Vagina (tissue), 2 donors: ENCODE measurements at places on chromosomes 6 and 20.

- DNase-seq = no peak
Measured at GRCh38 chr6:158175111-158175510, 7.0 kb downstream of the GTF2H5 start.

- DNase-seq = no peak
Measured at GRCh38 chr6:132746048-132746447, 11.7 kb downstream of the VNN2 start.

DNA sequence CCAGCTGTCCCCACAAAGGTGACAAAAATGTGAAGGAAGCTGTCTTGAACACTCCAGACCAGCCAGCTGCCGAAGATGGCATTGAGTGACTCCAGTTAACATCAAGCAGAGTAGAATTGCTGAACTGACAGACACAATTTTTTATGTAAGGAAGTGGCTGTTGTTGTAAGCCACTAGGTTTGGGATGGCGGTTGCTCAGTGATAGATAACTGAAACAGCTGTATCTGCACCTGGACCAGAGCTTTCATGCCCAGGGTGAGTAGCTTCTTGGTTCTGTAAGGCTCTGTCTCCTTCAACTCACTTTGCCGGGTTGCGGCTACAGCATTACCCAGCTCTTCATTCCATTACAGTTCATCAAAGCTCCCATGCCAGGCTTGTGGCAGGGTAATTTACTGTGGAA, 49.7 kb upstream of the DDR1 start:
- no peak for DNase-seq

DNA sequence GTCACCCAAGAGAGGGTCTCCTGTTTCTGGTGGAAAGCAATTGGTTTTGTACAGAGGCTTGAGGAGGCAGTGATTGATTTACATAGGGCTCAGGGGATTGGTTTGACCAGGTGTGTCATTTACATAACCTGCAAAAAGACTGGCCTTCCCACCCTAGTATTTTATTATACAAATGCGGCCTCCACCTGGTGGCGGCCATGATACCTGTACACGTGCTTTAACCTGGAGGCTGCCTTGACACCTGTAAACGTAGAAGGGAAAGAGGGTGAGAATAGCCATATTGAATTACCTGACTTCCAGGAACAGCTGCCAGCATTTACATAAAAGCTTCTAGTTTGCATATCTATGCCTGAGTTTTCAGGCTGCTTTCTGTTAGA, 48.7 kb downstream of the HLA-DPB1 start:
- DNase-seq = no peak

- DNase-seq = no peak
Measured at GRCh38 chr6:78908621-78909020, 41.3 kb downstream of the IRAK1BP1 start.

GRCh38 chr20:12152996-12153395, 235.3 kb downstream of the BTBD3 start:
- DNase-seq = no peak

DNA sequence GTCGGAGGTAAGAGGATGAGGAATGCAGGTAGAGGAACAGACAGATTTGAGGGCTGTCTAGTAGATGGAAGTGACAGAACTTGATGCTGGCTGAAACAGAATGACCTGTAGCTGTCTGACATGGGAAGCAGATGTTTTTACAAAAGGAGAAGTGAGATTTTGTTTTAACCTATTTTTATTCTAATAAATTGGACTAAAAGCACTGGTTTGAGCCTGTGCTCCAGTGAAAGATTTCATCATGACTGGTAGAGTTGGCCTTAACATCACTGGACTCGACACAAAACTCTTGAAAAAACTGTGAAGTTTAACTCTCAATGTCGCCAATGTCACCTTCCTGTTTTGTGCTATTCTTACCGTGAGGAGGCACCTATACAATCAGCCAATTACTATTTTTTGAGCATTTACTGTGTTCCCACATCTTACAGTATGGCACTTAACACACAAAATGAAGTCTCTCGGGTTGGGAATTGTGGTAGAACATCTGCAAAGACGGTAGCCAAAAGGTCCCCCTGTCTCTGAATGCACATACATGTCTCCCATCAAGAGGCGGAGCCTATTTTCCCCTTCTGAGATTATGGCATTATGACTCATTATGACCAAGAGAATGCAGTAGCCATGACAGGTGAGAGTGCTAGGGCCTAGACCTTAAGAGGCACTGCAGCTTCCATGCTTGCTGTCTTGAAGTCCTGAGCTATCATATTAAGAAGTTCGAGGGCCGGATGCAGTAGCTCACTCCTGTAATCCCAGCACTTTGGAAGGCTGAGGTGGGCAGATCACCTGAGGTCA, 93.2 kb downstream of the FOXF2 start:
- DNase-seq = no peak

DNA sequence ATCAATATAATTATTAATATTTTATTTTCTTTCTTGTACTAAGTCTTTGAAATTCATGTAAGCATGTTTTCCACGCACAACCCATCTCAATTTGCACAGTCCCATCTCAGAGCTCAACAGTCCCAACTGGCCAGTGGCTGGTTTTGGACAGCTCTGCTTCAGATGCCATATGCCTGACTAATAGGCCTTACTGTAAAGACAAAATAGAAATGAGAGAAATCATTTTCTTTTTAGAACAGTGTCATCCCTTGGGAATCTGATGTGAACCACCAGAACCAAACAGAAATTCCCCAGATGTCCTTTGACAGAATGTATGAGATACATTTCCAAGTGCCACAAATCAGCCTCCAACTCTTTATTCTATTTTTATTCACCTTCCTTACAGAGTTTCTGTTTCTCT, 338.9 kb downstream of the ESR1 start:
- no peak for DNase-seq

DNA sequence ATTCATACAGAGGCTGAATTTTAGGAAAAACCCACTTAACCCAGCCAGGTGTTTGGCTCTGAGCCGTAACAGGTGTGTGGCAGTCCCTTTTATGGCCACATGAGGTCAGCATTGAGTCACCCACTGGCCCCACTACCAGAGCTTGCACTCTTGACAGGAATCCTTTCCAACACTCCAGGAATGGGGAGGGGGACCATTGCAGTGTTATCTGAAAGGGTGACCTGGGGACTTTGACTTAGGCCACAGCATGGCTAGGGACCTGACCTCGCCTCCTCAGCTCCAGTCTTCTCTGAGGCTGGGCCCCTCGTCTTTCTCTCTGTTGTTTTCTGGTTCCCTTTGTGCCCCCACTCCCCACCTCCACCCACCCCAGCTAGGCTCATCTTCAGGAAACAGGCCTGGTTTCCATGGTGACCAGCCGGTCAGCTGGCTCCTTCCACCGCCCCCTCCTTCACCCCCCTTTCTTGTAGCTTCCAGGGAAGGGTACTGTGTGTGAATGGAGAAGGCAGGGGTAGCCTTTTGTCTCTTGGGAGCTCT, 2.1 kb upstream of the TMEM151B start:
- DNase-seq = no peak

- no peak for DNase-seq
Measured at GRCh38 chr20:31579245-31579644, 25.8 kb upstream of the ID1 start.

DNA sequence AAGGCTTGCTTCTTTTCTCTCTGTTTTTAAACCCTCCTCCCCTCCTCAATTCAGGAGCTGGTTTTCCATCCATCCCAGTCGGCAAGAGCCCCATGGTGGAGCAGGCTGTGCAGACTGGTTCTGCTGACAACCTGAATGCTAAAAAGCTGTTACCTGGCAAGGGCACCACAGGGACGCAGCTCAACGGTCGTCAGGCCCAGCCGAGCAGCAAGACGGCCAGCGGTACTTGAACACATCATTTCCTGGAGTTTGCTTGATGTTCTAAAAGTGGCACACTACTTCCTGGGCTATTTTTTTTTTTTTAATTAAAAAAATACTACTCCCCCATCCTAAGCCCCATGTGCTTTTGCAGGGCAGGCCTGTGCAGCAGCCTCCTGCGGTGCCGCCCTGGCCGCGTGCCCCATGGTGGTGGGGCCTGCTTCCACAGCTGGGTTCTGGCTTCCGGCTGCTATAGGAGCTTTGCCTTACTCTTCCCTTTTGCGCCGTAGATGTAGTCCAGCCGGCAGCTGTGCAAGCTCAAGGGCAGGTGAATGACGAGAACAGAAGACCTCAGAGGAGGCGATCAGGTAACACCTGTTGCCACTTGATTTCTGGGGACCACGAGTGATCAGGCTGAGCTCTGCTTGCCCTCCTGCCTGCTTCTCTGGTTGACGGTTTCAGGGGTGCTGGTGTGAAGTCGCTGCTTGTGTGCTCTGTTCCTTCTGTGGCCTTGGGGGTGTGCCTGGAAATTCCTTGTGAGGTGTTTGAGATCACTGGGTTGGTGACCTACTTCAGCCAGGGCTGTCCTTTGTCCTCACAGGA, 7.7 kb downstream of the LSM14B start:
- DNase-seq = no peak

DNA sequence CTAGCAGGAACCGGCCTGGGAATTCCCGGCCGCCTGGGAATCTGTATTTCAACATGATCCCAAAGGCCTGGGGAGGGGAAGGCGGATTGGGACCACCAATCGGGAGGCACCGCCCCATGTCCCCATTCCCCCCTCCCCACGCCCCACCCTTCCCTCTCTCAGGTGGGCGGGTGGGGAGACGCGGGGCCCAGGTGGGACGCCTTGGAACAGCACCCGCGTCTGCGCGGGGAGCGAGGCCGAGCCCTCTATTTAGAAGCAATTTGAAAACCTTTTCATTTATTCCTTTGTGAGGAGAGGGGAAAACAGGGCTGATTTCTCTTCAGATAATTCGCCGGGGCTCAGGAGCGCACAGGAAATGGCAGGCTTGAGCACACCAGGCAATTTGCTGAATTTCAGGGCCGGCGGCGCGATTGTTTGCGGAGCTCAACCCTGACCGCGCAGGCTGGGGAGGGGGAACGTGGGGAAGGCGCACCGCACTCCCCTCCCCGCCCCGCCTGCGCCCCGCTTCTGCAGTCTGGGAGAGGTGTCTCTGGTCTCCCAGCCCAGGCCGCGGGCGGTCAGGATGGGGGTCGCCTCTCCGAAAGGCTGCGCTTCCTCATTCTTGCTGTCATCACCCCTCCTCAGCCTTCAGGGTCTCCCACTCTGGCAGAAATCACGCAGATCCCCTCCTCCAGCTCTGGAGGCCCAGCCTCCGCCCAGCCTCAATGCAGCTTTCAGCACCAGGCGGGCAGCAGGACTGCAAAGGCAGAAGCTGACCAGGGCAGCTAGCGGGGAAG, 170.0 kb downstream of the GRM4 start:
- no peak for DNase-seq

- no peak for DNase-seq
Measured at GRCh38 chr6:113073611-113074191, 726.6 kb downstream of the RFPL4B start.

GRCh38 chr6:161543684-161544309, 269.9 kb upstream of the AGPAT4 start:
- no peak for DNase-seq

DNA sequence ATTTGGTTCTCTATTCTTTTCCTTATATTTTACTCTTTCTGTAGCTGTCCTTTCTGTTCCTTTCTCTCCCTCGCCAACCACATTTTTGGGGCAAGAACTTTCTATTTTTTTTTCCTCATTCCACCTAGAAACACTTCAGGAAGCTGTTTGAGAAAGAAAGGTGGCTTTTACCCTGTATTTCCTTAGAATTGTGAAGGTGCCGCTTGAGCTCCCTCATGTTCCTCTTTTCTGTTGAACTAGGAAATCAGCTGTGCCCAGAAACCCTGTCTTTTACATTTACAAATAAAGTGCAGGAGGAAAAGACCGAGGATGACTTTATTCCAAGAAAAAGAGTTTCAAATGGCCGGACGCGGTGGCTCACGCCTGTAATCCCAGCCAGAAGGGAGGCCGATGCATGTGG, 38.2 kb downstream of the OR2B2 start:
- DNase-seq = no peak

- DNase-seq = no peak
Measured at GRCh38 chr20:43916073-43916880, 1.6 kb downstream of the TOX2 start.

DNA sequence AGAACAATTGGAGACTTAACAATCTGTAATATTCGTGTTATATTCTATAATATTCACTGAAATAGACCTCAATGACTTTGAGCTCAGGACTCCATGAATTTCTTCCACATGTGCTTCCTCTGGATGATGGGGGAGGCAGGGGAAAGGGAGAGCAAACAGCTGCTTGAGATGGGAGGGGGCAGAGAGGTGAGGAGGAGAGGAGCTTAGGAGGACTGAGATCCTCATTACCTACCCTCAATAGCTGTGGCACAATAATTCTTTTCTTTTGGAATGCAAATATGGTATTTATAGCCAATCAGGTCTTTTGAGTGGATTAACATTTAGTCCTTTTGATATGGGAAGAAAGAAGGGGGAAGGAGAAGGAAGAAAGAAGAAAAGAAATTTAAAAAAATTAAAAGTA, 64.1 kb upstream of the ZNF217 start:
- DNase-seq = no peak

GRCh38 chr20:39378776-39379175, 416.6 kb downstream of the DHX35 start:
- no peak for DNase-seq

DNA sequence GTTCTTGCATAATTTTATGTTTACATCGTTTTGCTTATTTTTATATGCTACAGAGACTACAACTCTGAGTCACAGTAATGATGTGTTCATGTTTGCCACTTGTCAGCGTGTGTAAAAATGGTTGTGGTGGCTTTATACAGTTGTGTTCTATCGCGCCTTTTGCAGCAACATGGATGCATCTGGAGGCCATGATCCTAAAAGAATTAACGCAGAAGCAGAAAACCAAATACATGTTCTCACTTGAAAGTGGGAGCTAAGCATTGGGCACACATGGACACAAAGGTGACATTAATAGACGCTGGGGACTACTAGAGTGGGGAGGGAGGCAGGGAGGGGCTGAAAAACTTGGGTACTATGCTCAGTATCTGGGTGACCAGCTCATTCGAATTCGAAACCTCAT, 996 bp upstream of the SEC23B start:
- no peak for DNase-seq

- no peak for DNase-seq
Measured at GRCh38 chr6:144655376-144655775, 370.2 kb downstream of the UTRN start.

DNA sequence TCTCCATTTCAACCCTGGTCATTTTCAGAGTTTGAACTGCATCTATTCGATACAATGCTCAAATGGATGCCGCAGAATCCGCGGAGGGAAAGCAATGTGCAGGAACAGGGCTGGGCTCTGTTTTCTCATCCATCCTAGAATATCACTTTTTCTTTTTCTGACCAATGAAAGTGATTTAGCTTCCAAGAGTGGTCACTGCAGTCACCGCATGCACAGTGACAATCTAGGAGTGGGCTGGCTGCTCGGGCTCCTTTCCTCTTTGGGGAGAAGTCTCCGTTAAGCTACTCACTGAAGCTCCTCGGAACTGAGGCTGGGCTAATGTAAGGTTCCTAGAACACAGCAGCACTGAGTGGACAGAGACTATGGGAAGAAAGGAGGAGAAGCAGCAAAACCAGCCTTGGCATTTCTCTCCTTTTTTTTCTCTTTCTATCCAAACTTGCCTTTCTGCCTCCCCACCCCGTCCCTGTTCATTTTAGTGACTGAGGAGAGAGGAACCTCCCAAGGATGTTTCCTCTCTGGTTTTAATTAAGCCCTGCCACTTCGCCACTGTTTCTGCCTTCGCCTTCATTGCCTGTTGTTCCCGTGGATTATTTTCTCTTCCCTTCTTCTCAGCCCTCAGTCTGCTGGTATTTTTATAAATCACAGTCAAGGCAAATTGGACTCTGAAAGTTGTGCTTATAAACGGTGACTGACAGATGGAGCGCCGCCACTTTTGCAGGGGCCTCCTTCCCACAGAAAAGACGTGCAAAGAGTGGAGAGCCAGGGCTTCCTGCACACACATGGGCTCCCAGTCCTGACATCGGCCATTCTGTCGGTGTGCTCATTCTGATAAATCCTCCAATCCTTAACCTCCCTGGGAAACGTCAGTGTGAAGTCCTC, 41.1 kb downstream of the RAMACL start:
- no peak for DNase-seq
